Spinal cord (tissue), 10 donors: ENCODE measurements at places on chromosomes 13 and 19.

GRCh38 chr13:59842507-59842906 lies 321.2 kb downstream of the DIAPH3 start:
- DNase-seq, result no peak

- DNase-seq, result no peak
Measured at GRCh38 chr19:2176337-2176994, 12.7 kb downstream of the DOT1L start.

- DNase-seq, result no peak
Measured at GRCh38 chr19:17549085-17549740, 6.2 kb upstream of the COLGALT1 start.

GRCh38 chr19:45306518-45307027 lies 16.1 kb downstream of the CKM start:
- no peak for DNase-seq

DNA sequence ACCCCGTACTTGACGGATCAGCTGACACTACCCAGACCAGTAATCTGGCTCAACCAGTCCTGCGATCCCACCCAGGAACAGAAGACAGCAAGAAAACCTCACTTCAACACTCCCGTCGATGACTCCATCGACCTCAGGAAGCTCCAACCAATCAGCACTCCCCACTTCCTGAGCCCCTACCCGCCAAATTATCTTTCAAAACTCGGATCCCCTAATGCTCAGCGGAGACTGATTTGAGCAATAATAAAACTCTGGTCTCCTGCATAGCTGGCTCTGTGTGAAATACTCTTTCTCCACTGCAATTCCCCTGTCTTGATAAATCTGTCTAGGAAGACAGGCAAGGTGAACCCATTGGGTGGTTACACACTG lies 1.2 kb downstream of the LSM4 start:
- DNase-seq, result no peak

- DNase-seq, result no peak
Measured at GRCh38 chr13:76828316-76828741, 57.9 kb downstream of the KCTD12 start.
